Cortex of kidney (tissue), 1 donor: ENCODE measurements at places on chromosomes 11 and 22.

- no peak for DNase-seq
Observed at GRCh38 chr11:32531528-32531927, 52.1 kb upstream of the EIF3M start.

DNA sequence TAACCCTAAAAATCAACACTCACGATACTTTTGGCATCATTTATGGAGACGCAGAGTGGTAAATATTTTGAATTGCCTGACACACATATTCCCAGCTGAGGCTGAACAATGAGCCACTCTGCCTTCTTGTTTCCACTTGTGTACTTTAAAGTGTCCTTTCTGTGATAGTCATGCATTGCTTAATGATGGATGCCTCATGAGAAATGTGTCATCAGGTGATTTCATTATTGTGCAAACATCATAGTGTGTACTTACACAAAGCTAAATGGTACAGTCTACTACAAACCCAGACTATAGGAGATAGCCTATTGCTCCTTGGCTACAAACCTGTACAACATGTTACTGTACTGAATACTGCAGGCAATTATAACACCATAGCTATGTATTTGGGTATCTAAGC lies 44.2 kb downstream of the MRE11 start:
- DNase-seq, result no peak

GRCh38 chr22:36151006-36151595 lies 9.5 kb downstream of the APOL3 start:
- no peak for DNase-seq

DNA sequence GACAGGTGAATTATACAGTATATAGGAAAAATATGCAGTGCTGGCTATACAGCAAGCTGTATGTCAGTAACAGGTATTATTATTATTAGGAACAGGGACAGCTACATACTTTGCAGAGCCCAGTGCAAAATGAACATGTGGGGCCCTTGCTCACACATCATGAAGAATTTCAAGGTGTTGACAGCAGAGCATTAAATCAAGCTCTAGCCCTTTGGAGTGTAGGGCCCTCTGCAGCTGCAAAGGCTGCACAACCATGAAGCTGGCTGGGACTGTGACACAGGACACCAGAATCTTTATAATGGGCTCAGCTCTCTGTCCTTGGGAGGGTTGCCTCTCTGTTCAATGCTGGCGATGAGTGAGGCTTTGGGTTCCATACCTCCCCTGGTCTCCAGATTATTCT lies 44.9 kb upstream of the DAGLA start:
- no peak for DNase-seq

GRCh38 chr22:37117092-37117491 lies 7.6 kb upstream of the TMPRSS6 start:
- no peak for DNase-seq

- no peak for DNase-seq
Observed at GRCh38 chr22:41822317-41823057, 10.4 kb upstream of the SREBF2 start.

GRCh38 chr11:93474123-93474522 lies 69.1 kb downstream of the SMCO4 start:
- DNase-seq, result no peak

DNA sequence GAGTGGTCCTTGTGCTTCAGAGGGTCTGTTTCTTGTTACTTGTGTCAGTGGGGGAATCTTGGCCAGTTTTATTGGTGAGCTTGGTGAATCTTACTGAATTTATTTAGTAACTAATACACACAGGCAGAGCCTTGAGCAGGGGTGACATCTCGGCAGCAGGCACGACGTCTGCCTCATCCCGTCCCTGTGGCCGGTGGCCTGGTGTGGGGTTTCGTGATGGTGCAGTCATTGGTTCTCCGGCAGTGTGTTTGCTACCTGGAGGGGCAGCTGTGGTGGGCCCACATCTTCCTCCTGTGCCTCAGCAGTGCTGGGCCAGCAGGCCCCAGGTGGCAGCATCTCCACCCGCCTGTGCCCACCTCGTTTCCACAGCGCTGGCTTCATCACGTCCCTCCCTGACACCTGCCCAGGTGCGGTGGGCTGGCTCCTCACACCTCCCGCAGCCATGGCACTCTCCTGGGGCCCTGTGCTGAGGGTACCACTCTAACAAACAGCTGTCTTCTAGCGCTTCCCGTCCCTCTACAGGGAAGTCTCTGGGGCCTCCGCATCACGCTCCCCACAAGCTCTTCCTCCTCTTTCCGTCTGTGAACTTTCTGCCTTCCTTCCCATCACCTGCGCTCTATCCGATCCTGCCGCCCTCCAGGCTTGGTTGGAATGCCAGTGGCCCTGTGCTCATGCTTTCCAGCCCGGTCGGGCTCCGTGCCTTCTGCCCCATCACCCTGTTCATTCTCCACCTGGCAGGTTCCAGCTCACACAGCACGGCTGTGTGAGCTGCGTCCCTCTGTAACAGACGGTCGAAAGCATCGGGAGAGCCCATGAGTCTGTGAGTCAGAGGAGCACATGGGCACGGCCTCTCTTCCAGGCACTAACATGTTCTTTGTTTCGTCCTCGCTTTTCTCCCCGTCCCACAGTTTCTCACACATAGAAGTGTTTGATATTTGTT lies 203.4 kb downstream of the TBC1D22A start:
- DNase-seq, result no peak

- no peak for DNase-seq
Observed at GRCh38 chr11:37755521-37755920, 1157.5 kb upstream of the RAG2 start.

GRCh38 chr11:35126879-35127581 lies 11.9 kb upstream of the CD44 start:
- DNase-seq, result no peak

DNA sequence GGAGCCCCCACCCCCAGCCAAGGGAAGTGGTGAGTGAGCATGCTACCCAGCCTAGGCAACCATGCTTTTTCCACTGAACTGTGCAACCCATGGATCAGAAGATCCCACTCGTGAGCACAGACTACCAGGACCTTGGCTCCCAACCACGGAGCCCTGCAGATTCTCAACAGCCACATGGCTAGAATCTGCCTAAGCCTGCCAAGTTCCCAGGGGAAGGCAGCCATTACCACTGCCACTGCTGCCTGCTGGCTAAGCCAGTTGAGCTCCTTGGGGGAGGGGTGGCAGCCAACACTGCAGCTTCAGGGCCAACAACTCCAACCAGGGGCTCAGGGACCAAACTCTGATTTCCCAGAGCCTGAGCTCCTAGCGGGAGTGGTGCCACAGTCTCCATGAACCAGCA lies 195.8 kb downstream of the DLG2 start:
- no peak for DNase-seq

DNA sequence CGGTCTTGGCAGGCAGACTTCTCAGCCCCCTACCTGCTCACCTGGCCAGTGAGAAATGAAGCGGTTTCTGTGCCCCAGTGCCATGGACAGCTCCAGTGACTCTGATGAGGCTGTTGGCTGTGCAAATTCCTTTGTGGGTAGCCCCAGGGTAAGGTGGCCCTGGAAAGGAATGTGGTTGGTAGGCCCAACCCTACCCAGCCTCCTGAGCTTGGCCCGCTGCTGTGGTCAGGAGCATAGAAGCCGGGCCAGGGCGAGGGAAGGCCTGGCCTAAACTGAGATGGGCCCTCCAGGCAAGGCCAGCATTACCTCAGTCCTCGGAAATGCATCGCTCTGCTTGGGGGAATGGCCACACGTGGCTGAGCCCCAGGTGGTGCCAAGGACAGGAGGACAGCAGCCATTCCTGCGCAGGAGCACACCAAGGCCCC lies 16.9 kb downstream of the DAGLA start:
- DNase-seq, result no peak

DNA sequence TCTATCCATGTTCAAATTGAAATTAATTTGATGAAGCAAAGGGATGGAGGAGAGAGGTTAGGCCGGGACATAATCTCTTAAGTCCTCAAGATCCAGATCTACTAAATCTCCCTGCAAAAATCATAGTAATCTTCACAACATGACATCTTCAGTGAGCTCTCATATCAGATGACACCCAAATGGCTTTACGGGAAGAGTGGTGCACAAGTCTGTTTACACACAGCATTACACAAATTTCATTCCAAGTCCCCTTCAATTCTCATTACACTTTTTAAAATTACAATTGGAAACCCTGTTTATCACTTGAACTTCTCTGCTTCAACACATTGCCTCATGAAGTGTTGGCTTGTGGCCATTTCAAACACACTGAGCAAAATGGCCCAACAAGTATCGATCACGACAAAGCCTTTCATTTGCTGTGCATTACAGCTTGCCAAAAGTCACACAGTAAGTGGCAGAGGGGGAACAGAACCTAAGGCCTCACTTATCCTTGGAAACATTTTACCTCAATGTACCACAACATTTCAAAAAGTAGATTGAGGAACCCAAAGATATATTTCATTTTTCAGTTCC lies 17.9 kb upstream of the TPH1 start:
- DNase-seq, result no peak
